ENCODE measurements at places on chromosomes 6 and 20.

DNA sequence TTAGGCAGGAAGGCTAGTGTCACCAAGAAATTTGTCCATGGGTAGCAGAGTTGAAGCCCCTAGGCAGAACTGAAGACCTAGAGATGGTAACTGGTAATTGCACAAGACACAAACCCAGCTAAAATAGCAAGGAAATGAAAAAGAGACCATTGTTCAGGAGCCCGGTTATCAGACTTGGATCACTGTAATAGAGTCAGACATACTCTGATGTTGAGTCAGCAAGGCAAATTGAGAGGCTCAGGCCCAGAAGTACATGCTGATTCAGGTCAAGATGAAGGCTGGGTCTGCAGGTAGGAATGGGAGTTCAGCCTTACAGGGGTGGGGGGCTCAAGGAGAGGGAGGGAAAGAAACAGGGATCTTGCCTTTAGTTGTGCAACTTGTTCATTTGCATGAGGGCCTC lies 6.5 kb upstream of the TMEM242 start:
- DNase-seq, result no peak

DNA sequence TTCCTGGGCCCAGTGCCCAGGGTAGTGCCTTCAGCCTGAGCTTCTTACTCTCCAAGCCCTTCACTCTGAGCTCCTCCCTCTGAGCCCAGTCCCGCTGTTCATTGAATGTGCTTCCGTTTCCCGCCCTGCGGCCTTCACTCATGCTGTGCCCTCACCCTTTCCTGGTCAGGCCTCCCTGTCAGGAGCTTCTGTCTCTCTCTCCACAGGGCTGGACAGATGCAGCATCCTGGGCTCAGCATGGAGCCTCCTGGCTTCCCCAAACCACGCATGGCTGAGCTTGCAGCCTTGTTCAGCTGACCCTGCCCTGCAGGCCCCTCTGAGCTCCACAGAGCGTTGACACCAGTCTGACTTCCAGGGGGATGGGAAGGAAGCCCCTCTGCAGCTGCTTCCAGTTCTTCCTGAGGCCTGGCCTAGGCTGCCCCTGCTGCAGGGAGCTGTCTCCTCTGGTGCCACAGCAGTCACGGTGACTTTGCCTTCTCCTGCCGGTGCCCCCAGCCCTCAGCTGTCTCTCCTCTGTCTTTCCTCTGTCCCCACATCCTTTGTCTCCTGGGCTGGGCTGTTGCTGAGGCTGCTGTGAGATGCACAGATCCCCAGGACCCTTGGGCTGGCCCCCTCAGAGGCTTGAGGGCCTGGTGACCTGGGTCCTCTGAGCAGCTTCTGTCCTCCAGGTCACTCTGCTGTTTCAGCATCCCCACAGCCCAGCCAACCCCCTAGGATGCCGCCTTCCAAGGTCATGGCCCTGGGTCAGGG lies 7.9 kb upstream of the MYT1 start:
- no peak for DNase-seq

DNA sequence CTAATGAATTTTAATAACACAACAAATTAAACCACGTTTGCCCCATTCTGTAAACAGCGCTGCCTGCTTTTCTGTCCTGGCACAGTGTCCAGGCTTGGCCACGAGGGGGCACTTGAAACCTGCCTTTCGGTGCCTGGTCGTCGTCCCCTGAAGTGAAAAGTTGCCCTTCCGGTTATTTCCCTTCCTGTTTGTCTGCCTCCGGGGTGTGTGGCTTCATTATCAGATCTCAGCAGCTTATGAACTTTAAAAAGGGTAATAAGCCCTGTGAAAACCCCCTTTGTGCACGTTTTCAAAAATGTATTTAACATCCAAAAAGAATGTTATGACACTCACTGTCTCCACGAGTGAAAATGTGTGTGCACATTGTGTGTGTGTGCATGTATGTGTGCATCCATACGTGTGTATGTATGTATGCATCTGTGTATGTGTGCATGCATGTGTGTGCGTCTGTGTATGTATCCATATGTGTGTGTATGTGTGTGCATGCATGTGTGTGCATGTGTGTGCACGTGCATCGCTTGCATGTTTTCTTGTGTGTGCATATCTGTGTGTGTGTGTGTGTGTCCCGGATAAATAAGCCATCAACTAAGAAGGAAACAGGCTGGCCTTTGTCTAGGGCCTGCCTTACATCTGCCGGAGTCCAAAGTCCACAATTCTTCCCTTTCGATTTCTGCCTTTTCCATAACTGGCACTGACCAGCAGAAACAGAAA lies 358.4 kb downstream of the THBS2 start:
- peak; percentile 75 for DNase-seq

DNA sequence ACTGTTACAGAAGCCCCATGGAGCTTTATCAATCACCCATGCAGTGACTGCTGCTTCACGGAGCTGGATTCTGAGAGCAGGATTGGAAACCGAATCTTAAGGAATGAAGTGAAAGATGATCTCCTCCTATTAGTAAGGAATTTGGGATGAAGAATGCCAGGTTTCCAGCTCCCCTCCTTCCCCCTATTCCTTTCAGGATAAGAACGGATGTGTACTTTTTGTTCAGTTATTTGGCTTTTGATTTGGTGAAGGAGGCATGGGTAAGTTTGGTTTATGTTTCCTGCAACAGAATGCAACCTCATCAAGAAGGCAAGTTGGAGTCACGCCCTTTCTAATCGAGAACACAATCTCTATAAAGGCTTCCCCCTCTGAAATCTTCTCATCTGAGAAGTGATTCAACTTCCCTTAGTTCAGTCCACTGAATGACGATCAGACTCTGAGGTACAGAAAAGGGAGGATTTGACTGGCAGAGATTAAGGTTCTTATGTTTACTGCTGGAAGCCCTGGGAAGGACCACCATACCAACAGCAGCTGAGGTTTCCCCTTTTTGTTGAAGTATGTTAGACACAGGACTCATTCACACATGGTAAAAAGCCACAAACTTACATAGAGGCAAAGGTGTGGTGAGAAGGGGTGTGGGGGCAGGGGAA lies 5.5 kb downstream of the ELMO2 start:
- DNase-seq, result peak; percentile 68

GRCh38 chr20:32966382-32966781 lies 37.9 kb downstream of the SUN5 start:
- no peak for DNase-seq

DNA sequence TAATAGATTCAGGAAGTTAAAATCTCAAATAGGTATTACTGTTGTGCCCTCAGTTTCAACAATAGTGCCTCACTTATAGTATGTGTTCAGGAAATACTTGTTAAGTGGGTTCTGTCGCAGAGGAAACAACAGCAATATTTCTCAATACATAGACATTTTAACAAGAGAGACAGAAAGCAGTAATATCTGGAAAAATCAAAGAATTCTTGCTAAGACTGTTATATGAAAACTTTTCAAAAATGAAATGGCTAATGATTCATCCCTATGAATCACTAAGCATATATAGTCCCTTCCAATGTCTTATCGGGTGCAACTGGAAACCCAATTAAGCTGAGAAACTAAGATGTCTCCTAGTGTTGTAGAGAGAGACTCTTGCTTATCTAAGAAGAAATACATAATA lies 668.9 kb downstream of the TFAP2A start:
- no peak for DNase-seq

- no peak for DNase-seq
Observed at GRCh38 chr20:4972506-4973251, 28.6 kb downstream of the SLC23A2 start.

DNA sequence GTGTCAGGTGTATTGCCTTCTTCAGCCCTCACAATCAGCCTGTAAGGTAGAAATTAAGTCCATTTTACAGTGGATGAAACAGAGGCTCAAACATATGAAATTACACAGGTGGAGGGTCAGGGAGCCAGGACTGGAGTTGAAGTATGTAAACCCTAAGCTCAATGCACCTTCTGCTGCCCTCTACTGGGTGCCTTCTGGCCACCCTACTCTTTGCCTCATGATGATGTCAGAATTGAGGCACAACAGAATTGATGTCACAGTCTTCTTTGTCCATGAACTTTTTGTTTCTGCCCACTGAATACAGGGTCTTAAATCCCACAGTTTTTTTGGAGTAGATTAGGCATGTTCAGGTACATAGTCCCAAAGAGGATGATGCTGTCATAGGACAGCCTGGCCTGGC lies 400.8 kb upstream of the CHD6 start:
- no peak for DNase-seq

DNA sequence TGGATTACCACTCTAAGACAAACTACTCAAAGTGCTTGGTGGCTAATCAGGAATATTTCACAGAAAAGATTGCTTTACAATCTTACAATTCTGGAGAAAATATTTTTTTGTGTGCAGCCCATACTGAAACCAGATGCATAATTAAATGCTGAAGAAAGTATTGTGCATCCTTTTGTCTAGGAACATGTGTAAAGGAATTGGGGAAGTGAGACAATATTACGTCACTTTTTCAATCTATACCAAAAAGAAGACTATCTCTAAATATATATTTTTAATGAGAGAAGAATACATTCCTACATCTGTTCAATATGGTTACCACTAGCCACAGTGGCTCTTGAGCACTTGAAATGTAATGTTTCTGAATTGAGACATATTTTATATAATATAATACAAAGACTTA lies 992.5 kb upstream of the ADGRB3 start:
- DNase-seq, result no peak

GRCh38 chr6:114051031-114051430 lies 80.1 kb upstream of the HDAC2 start:
- DNase-seq, result no peak

DNA sequence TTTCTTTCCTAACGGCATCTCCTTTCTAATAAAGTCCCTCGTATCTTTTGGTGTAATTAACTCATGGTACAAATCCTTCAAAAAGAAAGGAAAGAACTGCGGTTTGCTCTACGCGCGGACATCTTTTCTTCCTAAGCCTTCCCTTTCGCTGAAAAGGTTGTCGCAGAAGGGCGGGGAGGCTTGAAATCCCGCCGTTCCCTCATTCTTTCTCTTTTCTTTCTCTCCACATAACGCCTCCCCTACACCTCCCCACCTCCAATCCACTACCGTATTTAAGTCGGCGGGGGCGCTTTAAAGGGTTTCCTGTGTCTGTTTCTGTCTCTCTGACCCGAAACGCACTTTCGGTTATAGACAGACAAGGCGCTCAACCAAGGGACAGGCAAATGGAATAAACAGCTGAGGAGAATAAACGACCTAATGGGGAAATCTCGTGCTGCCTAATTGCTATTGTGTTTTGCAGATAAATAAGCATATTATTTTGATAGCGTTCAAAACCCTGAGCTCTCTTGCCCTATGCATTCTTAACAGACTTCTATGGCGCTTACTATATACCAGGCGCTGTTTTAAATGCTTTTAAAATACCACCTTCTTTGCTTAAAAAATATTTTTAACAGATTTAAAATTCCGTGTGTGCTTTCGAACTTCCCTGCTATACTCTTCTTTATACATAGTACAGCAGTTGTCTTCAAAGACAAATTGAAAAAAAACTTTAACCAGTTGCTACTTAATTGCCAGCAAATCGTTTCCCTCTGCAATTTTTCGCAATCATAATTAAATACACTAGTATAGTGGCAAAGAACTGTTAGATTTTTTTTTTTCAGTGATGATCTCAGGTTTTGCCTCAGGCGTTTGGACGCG lies 2.5 kb upstream of the HEY2 start:
- DNase-seq, result peak; percentile 65

- DNase-seq, result no peak
Observed at GRCh38 chr6:12749531-12750379, 33.2 kb downstream of the PHACTR1 start.

DNA sequence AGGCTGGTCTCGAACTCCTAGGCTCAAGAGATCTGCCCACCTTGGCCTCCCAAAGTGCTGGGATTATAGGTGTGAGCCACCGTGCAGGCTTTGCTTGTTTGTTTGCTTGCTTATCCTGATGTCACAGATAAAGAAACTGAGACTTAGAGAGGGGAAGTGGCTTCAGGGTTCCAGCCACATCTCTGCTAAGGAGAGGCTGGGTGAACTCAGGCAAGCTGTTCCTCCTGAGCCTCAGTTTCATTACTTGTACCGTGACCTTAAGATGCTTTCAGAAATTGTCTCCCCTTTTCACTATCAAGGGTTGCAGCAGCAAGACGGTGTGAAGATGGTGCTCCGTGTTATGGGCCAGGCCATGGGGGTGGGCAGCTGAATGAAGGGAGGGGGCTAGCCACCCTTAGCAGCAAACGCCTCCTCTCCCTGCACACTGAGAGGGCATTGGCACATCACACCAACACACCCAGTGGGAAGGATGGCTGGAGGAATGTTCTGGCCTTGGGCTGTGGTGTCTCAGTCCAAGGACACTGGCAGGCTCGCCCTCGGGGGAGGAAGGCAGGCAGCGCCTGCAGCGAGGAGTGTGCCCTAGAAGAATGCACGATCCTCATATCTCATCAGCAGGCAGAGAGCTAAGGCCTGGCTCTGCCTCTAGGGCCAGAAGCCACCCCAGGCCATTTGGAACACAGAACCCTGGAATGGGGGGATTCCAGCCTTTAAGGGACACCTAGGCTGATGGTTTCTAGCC lies 48.2 kb upstream of the TLDC2 start:
- DNase-seq, result no peak

DNA sequence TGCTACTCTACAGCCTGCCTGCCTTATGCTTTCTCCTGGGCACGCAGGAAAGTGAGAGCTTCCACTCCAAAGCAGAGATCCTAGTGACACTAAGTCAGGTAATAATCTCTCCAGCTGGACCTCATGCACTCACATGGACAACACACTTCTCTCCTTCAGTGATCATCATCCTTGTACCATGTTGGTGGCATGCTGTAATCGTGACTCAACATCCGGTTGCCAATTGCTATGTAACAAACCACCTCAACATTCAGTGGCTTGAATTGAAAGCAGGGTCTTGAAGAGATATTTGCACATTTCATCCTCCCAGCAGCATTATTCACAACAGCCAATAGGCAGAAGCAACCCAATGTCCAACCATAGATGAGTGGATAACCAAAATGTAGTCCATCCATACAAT lies 40.3 kb upstream of the PPP1R3G start:
- no peak for DNase-seq

GRCh38 chr20:49323622-49324238 lies 45.9 kb upstream of the ZNFX1 start:
- peak; percentile 49 for DNase-seq

- DNase-seq, result no peak
Observed at GRCh38 chr6:113352029-113352801, 504.9 kb upstream of the MARCKS start.

DNA sequence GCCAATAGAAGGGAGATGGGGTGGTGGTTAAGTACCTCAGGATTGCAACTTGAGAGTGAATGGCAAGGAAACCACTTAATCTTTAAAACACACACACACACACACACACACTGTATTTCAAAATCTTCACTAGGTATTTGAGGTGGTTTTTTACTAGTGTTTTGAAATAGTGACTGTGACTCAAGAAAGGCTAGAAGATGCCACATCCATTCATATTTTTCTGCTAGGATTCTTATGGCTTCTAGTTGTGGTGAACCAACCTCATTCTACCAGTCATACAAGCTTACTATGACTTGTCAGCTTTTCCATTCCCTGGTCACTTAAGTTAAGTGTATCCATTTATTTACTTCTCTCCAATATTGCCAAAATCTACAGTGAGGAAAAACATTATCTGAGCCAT lies 519.4 kb upstream of the JAG1 start:
- DNase-seq, result no peak

- peak; percentile 2 for DNase-seq
Observed at GRCh38 chr6:143097224-143097795, 36.6 kb downstream of the AIG1 start.
